ENCODE measurements at places on chromosomes 5 and 9. TPM values are rescaled to one million over a fixed set of nuclear protein-coding genes. Genes with fewer than 3 reads are reported as not detected.

The MFAP3 gene
- polyA plus RNA-seq, result 1.3 TPM

The KCNV2 gene
- polyA plus RNA-seq, result 0.60 TPM

The PELO gene
- 13.8 TPM for polyA plus RNA-seq

The HSDL2 gene
- polyA plus RNA-seq, result 10.2 TPM

The CMBL gene
- polyA plus RNA-seq, result 23.5 TPM

The CER1 gene
- polyA plus RNA-seq, result 0.73 TPM

The JAKMIP2 gene
- polyA plus RNA-seq, result 15.6 TPM

The FAM221B gene
- polyA plus RNA-seq, result 0.09 TPM

The SSNA1 gene
- 154 TPM for polyA plus RNA-seq

- no peak overlapping the region for H3K4me3 ChIP-seq
- H3K27ac ChIP-seq, result no peak overlapping the region
- no peaks in the 10 kb centered on the region for H3K36me3 ChIP-seq
- no peaks in the 10 kb centered on the region for H3K27me3 ChIP-seq
- no peak for DNase-seq
- H3K4me1 ChIP-seq, result no peaks in the 10 kb centered on the region
Observed at GRCh38 chr9:121930956-121931355, 162.2 kb downstream of the TTLL11 start.

GRCh38 chr5:15808577-15808976, 308.6 kb downstream of the FBXL7 start:
- peaks cover 8% of the 10 kb centered on the region for H3K4me1 ChIP-seq
- H3K27ac ChIP-seq, result no peak overlapping the region
- H3K27me3 ChIP-seq, result no peaks in the 10 kb centered on the region
- no peaks in the 10 kb centered on the region for H3K36me3 ChIP-seq
- no peak for DNase-seq

- no peak overlapping the region for H3K27ac ChIP-seq
- H3K27me3 ChIP-seq, result no peaks in the 10 kb centered on the region
- no peak overlapping the region for H3K4me3 ChIP-seq
- H3K36me3 ChIP-seq, result no peaks in the 10 kb centered on the region
Observed at GRCh38 chr9:18771011-18771410, 262.0 kb downstream of the SAXO1 start.

- peak; percentile 60 for DNase-seq
- H3K4me3 ChIP-seq, result no peak overlapping the region
- no peak overlapping the region for H3K27ac ChIP-seq
- no peaks in the 10 kb centered on the region for H3K27me3 ChIP-seq
Observed at GRCh38 chr9:136001231-136001630, 40.1 kb upstream of the UBAC1 start.

- no peaks in the 10 kb centered on the region for H3K36me3 ChIP-seq
- H3K27ac ChIP-seq, result no peak overlapping the region
- H3K4me3 ChIP-seq, result no peak overlapping the region
- H3K4me1 ChIP-seq, result peaks cover 15% of the 10 kb centered on the region
Observed at GRCh38 chr5:74946471-74946870, 80.3 kb upstream of the FAM169A start.

- H3K4me3 ChIP-seq, result no peak overlapping the region
- H3K4me1 ChIP-seq, result no peaks in the 10 kb centered on the region
- no peaks in the 10 kb centered on the region for H3K27me3 ChIP-seq
- no peak overlapping the region for H3K27ac ChIP-seq
Observed at GRCh38 chr5:137320056-137321045, 178.8 kb downstream of the SPOCK1 start.

GRCh38 chr9:72351538-72352453, 13.2 kb downstream of the ZFAND5 start:
- H3K4me1 ChIP-seq, result no peaks in the 10 kb centered on the region
- H3K27ac ChIP-seq, result peak overlapping the region; percentile 70
- no peak for DNase-seq
- no peaks in the 10 kb centered on the region for H3K27me3 ChIP-seq
- peaks cover 20% of the 10 kb centered on the region for H3K36me3 ChIP-seq
- H3K4me3 ChIP-seq, result no peak overlapping the region

- H3K4me1 ChIP-seq, result peaks cover 18% of the 10 kb centered on the region
- H3K27ac ChIP-seq, result no peak overlapping the region
- no peak overlapping the region for H3K4me3 ChIP-seq
- no peaks in the 10 kb centered on the region for H3K27me3 ChIP-seq
Observed at GRCh38 chr9:112503170-112503569, 16.5 kb downstream of the KIAA1958 start.

DNA sequence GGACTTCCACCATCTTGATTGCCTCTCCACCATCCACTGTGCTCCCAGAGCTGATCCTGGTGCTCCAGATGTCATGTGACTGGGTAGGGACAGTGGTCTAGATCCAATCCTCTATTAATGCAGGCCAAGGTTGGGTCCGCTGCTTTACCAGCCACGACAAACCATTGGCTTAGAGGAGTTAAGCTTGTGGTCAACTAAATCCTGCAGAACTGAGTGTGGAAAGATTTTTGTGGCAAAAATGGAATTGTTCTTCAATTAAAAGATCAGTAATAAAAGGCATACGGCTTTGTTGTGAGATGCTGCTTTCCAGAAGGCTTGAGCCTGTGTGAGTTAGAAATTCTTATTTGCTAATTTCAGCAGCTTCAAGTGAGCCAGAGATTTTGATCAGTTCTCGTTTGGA, 30.7 kb downstream of the SLC1A3 start:
- H3K36me3 ChIP-seq, result peaks cover 3% of the 10 kb centered on the region
- peaks cover 6% of the 10 kb centered on the region for H3K4me1 ChIP-seq
- no peak overlapping the region for H3K4me3 ChIP-seq

DNA sequence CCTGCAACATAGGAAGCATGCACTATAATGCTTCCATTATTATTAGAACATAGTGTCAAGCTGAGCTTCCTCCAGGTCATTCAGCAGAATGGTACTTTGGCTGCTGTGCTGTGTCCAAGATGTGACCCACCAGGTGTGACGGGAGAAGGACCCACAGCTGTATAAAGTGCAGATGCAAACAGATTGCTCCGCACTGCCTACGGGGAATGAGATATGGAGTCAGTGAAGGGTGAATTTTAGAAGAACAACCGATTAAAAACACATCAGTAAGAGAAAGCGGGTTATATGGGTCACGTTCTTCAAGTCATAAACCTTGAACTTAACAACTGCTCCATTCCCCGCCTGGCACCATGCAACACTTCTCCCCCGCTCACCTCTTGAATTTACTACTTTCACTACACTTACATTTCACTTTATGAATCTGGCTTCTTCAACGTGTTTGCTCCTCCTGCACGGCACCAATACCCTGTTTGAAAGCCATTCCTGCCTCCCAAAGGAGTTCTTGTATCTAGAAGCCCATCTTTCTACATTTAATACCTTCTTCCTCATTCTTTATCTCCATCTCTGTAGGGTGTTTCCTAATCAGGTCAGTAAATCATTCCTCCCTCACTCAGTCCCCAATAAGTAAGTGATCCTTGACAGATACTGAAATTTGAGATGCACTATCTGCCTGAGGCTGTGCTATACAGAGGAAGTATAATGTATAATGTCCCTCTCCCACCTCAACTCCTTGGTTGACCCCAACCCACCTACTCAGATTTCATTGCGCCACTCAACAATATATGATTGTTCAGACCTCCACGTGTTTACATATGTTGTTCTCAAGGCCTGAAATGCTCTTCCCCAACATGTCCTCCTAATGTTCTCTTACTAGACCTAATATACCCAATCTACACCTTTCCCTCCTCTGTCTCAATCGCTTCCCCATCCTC, 25.9 kb downstream of the BRINP1 start:
- no peaks in the 10 kb centered on the region for H3K27me3 ChIP-seq
- H3K4me1 ChIP-seq, result peaks cover 48% of the 10 kb centered on the region
- H3K4me3 ChIP-seq, result no peak overlapping the region
- no peaks in the 10 kb centered on the region for H3K36me3 ChIP-seq

DNA sequence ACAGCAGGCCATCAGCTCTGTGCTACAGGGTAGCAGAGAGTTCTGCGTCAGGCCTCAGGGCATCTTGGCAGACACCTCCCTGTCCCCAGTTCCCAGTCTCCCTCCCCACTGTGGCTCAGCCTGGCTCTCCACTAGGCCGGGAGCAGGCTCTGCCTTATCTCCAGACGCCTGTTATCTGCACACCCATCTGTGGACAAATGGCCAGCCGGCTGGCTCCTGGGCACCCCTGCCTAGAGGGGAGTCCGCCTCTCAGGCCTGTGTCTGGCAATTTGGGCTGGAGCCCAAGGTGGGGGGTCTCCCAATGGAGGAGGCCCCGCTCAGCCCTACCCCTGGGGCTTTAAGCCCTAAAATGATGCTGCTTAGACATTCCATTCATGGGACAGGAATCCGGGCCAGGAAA, 39.2 kb upstream of the HAND1 start:
- no peak for DNase-seq
- H3K27me3 ChIP-seq, result peaks cover 17% of the 10 kb centered on the region
- H3K4me3 ChIP-seq, result no peak overlapping the region
- no peaks in the 10 kb centered on the region for H3K36me3 ChIP-seq
